ENCODE measurements at places on chromosomes 1 and 21.

GRCh38 chr1:12163210-12163609 lies 3.6 kb upstream of the TNFRSF1B start:
- no peak for DNase-seq

DNA sequence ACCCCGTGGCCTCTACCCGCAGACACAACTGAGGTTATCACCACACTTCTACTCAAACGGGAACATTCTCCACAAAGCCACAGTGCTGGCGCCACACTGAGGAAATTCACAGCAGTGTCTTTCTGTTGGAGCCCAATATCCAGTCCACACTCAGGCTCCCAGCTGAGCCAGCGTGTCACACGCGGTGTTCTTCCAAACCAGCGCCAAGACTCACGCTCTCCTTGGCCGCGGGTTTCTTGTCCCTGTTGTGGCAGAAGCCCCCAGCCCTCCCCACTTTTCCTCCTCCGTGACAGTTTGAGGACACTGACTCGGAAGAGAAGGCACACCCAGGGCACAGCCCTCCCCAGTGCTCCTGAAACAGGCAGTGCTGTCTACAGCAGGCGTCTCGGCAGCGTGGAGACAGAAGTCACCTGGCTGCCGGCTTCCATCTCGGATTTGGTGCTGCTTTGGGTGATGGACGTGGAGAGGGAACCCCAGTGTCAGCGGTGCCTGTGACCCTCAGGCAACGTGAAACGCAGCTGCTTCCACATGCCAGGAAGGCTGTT lies 35.4 kb upstream of the AGPAT3 start:
- no peak for DNase-seq

DNA sequence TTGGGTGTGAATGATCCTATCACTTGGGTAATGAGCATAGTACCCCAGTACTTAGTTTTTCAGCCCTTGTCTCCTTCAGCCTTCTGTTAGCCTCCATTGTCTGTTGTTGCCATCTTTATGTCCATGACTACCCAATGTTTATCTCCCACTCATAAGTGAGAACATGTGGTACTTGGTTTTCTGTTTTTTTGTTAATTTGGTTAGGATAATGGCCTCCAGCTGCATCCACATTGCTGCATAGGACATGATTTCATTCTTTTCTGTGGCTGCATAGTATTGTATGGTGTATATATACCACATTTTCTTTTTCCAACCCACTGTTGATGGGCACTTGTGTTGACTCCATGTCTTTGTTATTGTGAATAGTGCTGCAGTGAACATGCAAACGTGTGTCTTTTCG lies 39.6 kb upstream of the GPR52 start:
- DNase-seq: no peak

DNA sequence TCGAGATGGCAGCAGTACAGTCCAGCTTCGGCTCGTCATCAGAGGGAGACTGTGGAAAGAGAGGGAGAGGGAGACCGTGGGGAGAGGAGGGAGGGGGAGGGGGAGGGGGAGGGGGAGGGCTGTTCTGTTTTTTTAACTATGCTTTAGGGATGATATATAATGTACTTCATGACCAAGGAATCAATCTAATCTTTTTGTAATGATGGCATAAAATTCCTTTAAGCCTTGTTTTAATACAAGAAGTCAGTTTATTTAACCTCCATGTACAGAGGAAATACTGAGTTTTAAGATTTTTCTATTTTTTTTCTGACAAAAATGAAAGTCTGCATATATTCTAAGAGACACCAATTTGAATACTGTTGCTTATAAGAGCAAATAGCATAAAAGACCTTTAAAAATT lies 41.9 kb downstream of the PTBP2 start:
- DNase-seq: no peak

DNA sequence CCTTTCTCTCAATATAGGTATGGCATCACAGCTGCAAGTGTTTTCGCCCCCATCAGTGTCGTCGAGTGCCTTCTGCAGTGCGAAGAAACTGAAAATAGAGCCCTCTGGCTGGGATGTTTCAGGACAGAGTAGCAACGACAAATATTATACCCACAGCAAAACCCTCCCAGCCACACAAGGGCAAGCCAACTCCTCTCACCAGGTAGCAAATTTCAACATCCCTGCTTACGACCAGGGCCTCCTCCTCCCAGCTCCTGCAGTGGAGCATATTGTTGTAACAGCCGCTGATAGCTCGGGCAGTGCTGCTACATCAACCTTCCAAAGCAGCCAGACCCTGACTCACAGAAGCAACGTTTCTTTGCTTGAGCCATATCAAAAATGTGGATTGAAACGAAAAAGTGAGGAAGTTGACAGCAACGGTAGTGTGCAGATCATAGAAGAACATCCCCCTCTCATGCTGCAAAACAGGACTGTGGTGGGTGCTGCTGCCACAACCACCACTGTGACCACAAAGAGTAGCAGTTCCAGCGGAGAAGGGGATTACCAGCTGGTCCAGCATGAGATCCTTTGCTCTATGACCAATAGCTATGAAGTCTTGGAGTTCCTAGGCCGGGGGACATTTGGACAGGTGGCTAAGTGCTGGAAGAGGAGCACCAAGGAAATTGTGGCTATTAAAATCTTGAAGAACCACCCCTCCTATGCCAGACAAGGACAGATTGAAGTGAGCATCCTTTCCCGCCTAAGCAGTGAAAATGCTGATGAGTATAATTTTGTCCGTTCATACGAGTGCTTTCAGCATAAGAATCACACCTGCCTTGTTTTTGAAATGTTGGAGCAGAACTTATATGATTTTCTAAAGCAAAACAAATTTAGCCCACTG lies 11.5 kb downstream of the HIPK1 start:
- peak; percentile 11 for DNase-seq

DNA sequence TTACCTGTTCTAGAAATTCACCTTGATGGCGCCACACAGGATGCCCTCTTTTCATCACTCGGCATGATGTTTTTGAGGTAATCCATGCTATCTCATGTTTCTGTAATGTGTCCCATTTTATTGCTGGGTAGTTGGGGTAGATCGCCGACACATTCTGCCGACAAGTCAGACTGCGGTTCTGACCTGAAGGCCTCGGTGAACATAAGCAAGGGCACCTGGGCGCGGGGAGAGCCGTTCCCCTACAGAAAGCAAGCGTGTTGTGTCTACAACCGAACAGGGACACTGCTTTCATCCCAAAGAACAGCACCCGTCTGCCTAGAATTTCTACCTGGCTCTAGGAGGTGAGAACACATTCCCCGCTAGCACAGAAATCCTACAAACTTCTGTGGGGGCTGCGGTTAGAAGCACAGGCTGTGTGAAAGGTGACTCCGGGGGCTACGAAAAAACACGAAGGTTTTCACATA lies 149.2 kb downstream of the PPIAL4G start:
- DNase-seq: no peak

GRCh38 chr1:199357599-199357998 lies 669.9 kb upstream of the NR5A2 start:
- no peak for DNase-seq
